ENCODE measurements at places on chromosomes 3 and 15.

DNA sequence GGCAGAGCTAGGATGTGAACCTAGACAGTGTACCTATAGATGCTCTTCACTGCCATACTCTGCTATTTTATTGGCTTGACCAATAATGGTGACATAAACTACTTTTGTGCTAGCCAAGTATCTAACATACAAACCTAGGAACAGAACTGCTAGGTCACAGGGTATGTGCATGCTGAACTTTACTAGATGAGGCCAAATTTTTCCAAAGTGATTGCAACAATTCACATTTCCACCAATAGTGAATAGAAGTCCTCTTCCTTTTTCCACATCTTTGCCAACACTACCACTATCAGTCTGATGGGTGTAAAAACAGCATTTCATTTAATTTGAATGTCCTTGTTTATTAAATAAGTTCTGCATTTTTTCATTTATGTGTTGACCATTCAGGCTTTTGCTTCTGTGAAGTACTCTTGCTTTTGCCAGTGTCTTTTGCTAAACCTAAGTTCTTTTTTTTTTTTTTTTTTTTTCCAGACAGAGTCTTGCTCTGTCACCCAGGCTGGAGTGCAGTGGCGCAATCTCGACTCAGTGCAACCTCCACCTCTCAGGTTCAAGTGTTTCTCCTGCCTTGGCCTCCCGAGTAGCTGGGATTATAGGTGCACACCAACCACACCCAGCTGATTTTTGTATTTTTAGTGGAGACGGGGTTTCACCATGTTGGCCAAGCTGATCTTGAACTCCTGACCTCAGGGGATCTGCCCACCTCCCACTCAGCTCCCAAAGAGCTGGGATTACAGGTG is 54.1 kb downstream of the DCAF1 start:
- DNase-seq, result no peak

GRCh38 chr3:59249698-59250361 is 200.0 kb upstream of the CFAP20DC start:
- DNase-seq, result no peak

DNA sequence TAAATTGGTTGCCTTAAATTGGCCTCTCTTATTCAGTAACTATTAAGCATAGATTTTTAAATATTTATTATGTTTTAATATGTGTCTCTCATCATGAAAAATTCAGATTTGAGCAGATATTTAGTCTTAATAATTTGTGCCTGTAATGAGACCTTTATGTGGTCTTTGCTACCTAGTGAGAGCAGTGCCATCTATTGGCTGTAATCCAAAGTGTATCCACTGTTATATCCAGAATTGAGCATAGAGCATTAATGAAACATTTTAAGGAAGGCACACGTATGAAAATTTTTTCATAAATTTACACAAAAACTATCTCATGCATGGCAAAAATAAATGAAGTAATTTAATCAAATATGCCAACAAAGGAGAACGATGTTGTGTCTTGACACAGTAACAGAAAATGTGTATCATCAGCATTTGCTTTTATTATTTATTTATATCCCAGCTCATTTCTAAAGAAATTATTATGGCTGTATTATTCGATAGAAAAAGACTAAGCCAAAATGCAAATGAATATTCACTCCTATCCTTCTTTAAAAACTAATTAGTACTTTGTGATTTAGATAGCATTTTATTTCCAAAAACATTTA is 203.5 kb downstream of the RSRC1 start:
- no peak for DNase-seq

DNA sequence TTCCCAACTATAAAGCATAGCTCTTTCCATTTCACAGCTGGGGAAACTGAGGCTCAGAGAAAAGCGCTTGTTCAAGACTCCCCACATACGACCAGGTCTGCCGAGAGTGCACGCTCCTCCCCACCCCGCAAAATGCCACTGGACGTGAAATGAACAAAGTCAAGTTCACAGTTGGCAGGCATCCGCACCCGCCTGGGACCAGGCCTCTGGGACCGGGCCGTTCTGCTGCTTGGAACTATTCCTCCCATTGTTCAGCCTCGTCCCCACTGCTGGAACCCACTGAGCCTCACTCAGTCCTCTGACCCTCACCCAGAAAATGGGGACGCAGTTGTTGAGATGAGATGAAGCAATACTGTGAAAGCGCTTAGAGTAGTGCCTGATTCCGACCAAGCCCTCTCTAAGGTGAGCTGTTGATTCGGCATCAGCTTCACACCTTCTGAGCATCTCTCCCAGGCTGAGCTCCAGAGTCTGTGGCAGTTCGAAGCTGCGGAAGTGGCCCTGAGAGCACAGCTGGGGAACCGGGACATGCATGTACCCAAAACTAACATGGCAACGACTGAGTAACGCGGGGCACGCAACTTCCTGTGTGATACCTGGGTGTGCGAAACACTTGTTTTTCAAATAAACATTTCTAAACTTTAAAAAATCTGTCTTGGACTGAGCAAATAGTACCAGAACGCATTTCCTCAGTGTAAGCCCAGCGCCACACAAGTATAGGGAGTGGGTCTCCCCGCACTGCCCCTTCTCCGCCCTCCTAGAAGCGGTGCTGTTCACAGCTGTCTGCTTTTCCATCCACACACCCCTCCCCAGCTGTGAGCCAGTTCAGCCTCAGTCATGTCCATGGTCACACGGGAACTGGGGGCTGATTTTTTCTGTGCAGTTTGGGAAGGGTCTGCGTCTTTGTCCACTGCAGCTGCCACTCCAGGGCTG is 93.4 kb downstream of the CHSY1 start:
- no peak for DNase-seq

GRCh38 chr15:90465930-90466567 is 63.7 kb upstream of the CRTC3 start:
- no peak for DNase-seq

- no peak for DNase-seq
Observed at GRCh38 chr3:129460155-129460554, 20.1 kb downstream of the IFT122 start.

GRCh38 chr3:141561426-141562034 is 74.7 kb downstream of the RASA2 start:
- DNase-seq, result peak; percentile 22

DNA sequence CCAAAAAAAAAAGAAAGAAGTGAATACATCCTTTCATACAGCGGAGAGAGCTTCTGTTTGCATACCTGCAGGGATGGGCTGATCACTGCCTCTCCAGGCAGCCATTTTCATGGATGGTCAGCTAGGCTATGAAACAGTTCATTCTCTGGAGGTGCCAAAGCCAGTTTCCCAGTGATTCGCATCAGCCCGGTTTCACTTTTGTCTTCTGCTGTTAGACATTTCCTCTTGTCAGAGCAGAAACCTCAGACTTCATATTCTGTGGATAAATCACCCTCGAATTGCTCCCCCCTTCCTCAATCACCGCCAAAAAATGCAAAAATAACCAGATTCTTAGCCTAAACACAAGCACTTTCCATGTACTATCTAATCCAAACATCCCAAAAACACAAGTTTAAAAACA is 225.6 kb downstream of the ADAMTS9 start:
- no peak for DNase-seq

Data from NCI-H1436 treated with DMSO at 0.1 percent for 48 hours (cell line).